ENCODE measurements at places on chromosomes 6 and 20.

DNA sequence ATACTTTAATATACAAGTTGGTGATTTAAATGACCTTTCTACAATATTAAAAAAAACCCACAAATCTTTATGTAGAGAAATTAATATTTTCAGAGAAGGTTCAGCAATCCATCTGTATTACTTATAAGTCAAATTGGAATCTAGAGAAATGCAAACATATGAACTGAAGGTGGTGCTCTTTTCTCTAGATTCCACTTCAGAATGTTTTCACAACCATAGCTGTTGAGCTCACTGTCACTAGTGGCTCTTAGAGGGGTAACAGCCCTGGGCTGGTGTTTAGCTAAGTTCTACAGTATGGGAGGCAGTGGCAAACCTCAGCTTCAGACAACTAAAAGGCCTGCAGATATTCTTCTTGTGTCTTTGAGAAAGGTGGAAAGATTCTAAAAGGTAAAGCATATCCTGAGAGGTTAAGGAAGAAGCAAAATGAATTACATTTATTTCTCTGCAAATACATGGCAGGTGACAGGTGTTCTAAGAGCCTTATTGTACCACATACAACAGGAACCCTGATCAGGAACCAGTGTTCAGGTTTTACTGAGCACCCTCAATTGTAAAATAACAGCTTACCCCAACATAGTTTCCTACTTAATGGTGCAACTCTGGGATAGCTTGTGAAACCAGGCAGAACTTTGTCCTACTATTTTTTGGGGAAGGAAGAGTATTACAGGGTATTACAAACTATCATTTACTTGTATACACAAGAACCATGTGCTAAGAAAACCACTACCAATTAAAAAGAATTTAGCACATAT, 56.6 kb upstream of the SAMHD1 start:
- peak; percentile 17 for DNase-seq

- DNase-seq = no peak
Observed at GRCh38 chr6:44868910-44869309, 459.2 kb upstream of the RUNX2 start.

- DNase-seq = no peak
Observed at GRCh38 chr6:51529240-51529639, 558.2 kb downstream of the PKHD1 start.

DNA sequence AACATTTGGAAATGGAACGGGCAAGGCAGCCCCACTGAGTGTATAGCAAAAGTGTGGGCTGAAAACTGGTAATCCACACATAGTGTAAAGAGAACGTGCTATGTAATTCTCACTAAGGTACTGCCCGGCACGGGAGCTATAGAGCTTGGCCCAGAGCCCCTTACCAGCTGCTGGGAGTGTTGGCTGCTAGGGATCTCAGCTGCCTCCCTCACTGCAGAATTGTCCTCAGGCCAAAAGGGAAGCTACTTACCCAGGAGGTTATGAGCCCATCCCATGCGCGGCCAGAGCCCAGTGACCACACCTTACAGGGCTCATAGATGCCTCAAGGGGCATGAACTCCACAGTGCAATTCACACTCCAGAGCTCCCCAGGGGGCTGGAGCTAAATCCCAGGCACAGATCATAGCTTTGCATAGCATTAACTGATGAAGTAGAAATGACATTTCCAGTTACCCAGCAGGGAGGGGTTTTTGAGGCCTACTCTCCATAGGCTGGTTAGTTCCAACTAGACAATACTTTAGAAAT, 56.8 kb downstream of the LINC00237 start:
- DNase-seq = no peak

DNA sequence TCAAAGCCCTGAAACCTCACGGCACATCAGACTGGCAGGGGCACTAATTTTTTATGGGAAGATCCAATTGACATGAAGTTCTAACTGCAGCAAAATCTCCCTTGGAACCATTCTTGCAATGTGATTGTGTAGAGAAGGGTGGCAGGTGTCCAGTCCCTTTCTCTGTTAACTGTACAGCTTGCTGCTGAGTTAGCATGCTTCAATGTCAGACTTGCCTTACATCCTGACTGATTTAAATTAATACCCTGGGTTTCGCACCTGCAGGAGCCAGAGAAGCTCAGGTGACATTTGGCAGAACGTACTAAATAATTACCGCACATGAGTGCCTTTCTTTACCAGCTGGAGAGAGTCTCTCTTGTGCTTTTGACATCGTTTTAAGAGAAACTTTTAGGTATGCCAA, 123.0 kb downstream of the DOK5 start:
- no peak for DNase-seq

GRCh38 chr6:125074120-125074519, 79.5 kb upstream of the TPD52L1 start:
- no peak for DNase-seq

GRCh38 chr20:61657721-61658377, 405.8 kb downstream of the CDH4 start:
- DNase-seq = no peak

DNA sequence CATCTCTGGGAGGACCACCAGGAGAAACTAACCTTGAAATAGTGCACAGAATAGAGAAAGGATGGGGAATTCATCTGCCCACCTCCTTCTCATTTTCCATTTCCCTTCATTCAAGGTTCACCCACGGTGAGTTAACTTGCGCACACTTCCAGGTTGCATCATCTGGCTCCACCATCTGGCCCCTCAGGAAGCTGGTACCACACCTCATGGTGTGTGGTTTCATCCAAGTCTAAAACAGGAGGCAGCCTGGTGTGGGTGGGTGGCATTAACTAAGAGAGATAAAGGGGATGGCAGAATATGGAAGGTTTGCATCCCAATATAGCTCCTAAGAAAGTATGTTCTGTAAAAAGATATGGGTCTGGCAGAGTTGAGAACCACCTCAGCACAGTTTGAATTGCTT, 3.8 kb downstream of the ZNF334 start:
- no peak for DNase-seq

GRCh38 chr6:156846845-156847599, 69.8 kb downstream of the ARID1B start:
- no peak for DNase-seq

- no peak for DNase-seq
Observed at GRCh38 chr6:166583230-166583965, 3.1 kb downstream of the RAMACL start.

GRCh38 chr6:111761212-111761611, 112.0 kb downstream of the FYN start:
- no peak for DNase-seq

- DNase-seq = no peak
Observed at GRCh38 chr6:129235167-129236000, 352.4 kb downstream of the LAMA2 start.

DNA sequence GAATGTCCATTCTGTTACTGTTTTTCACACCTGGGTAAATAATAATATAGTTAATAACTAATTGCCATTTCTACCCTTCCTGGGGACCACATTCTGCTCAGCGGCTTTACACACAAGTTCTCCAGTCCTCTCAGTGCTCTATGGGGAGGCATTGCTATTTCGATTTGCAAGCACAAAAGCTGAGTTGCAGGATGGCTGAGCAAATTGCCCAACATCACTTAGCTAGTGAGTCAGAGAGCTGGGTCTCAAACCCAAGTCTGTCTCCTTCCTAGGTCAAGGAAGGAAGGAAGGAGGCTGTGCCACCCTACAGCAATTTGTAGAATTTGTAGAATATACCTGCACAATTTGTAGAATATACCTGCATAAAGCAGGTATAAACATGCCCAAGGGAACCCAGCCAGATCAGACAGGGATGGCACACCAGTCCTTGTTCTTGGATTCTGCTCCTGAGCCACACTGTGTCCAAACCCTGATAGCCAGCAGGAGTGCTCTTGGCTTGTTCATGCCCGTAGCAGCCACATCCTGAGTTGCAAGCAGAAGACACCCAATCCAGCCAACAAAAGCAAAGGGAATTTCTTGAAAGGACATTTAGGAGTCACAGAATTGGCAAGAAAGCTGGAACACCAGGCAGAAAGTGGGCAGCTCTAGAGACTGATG, 56.9 kb downstream of the LY86 start:
- DNase-seq = no peak

DNA sequence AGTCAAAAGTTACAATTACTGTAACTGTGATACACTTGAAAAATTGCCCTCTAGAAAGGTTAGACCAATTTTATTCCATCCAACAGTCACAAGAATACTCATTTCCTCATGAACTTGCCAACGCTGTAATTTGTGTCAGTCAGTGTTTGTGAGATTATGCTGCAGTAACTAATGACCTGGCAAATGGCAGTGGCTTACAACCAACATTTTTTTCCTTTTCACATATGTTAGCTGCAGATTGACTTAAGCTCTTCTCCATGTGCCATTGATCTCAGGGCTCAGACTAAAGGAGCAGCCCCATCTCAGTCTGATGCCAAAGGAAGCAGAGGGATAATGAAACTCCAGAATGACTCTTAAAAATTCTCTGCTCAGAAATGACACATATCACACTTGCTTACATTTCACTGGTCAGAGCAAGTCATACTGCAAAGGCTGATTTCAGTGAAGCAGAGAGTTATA, 92.3 kb upstream of the ELOVL5 start:
- no peak for DNase-seq

DNA sequence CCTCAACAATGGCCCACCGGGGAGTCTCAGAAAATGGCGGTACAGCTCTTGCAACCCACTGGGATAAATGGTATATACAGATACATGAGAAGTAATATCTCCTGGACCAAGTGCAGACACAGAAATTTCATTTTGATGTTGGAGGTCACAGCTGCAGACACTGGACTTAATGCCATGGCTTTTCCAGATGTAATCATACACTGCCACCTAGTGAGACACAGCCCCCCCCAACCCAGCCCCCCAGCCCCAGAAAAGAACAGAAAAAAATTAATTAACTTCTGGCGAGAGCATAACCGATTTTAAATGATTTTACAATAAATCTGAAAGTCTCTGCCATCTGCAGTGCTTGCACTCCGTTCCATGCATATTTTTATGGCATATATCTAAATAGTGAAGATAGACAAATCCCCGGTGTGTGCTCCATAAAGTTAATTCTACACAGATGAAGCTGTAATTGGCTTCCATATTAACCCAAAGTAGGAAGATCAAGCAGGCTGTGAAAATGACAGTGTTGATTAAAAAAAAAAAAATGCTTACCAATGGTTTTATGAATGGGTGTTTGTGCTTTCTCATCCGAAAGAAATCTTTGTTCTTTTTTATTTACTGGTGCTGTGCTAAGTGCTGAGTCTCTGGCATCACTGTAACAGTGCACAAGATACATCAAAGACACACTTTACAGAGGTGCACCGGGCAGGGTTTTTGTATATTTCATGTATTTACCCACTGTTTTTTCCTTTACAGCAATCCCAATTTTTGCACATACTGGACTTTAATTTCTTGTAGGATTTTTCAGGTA, 804.1 kb downstream of the TFAP2A start:
- DNase-seq = peak; percentile 3

GRCh38 chr6:37725957-37726356, 28.3 kb upstream of the MDGA1 start:
- no peak for DNase-seq

All from NCI-H460 (cell line).